ENCODE measurements at places on chromosomes 16 and 17.
A peak's percentile ranks its signal among the peaks of the same experiment; 100 is the strongest.

DNA sequence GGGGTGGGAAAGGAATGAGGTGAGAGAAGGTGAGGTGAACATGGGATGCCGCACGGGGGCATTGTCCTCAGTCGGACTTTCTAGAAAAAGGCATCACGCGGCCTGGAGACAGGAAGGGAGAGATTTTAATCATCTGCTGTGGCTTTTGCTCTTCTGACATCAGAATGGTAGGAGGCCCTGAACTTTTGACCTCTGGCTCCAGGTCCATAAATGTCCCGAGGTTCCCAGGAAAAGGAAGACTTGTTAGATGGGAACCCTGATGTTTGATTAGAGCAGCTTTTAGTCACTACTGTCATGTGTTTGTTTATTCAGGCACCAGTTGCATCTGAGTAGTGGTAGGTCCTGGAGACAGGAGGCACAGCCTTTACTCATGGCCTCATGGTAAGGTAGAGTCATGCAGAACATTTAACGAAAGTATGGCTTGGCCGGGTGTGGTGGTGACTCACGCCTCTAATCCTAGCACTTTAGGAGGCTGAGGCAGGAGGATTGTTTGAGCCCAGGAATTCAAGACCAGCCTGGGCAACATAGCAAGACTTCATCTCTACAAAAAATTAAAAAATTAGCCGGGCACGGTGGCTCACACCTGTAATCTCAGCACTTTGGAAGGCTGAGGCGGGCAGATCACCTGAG is 203.1 kb downstream of the MSI2 start:
- DNase-seq, result peak; percentile 53

GRCh38 chr17:77946900-77947645 is 11.4 kb upstream of the TNRC6C start:
- DNase-seq, result no peak

DNA sequence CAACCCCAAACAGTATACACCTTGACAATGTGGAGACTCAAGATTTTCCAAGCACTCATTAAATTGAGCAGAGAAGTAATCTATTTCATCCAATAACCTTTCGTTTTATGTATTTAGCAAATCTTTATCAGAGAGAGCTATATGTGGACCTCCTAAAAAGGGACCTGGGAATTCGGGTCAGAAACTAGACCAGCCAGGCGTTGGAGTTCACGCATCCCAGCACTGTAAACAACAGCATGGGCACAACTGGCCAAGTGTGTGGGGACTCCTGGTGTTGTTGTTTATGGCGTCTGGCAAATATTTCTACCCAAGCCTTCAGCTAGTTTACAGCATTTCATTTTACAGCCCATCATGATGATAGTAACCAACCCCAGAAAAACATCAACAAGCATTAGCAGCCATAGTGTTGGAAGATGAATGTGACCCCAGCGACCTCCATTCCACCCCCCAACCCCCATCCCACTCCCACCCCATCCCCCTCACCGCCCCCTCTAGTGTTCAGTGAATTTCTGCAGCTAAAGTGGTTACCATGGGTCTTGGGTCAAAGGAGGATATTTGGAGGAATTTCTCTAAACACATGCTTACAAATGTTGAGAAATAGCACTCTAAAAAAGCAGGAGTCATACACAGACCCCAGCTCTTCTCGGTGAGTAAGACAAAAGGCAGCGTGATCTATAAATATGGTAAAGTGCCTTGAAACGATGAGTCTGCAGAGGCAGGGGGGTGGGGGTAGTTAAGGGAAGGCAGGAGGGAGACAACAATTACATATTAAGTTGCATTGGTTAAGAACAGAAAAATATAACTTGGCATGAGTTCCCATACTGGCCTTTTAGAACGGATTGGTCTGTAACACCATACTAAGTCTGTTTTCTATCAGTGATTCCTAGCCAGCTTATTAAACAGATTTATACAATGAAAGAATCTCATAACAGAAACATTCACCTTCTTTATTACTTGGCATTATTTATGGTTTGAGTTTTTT is 91.4 kb upstream of the TBX2 start:
- no peak for DNase-seq

DNA sequence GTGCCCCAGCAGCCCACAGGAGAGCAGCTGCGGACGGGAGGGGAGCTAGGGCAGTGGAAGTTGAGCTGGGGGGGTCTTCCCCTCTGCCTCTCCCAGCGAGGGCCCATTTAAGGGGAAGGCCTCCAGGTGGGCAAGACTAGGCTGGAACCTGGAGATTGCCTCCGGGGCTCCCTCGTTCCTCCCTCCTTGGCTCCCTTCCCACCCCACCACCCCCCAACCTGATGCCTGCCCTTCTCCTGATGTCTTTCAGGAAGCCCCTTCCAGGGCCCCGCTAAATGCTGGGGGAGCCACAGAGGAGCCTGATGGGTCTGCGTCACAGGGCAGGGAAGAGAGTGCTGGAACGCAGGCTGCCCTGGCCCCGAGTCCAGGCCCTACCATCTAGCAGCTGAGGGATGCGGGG is 16.7 kb downstream of the ADGRG1 start:
- DNase-seq, result no peak

DNA sequence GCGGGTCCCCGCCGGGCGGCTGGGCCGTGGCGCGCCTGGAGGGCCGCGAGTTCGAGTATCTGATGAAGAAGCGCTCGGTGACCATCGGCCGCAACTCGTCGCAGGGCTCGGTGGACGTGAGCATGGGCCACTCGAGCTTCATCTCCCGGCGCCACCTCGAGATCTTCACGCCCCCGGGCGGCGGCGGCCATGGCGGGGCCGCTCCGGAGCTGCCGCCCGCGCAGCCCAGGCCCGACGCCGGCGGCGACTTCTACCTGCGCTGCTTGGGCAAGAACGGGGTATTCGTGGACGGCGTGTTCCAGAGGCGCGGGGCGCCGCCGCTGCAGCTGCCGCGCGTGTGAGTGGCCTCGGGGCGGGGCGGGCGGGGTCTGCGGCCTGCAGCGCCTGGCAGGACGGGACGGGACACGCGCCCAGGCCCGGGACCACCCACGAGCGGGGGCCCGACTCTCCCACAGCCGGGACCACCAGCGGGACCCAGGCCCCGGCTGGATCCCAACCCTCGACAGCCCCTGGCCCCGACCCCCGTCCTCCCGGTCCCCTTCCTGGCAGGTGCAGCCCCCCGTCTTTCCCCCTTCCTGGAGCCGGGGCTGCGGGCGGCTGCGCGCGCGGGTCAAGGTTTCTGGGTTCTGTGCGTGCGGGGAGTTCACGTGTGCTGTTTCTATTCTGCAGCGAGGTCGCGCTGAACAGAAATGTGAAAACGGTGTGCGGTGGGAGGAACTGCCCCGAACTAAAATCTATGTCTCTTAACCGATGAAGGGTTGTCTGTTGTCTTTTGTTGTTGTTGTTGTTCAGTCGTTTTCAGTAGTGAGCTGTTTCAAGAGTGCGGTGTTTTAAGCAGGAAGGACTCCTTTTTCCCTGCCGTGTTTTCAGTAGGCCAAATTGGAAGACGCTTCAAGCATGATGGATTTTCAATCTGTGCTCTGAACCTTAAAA is 705 bp downstream of the FOXK2 start:
- DNase-seq, result peak; percentile 65

- DNase-seq, result no peak
Observed at GRCh38 chr16:62545039-62545438, 508.8 kb upstream of the CDH8 start.

DNA sequence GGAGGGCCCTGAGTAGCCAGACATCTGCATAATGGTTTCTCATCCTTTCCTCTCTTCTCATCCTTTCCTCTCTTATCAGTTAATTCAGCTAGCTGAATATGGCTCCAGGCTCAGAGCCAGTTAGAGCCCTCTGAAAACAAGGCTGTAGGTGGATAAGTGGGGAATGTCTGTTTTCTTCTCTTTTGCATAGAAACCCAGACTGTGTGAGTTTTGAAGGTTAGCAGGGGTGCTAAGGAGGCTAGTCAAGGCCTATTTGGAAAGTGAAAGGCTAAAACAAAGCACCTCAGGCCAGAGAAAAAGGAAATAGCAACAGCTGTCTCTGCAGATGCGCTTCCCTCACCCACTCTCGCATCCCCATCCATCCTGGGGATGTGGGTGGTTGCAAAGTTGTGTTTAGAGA is 420.9 kb downstream of the SHISA9 start:
- DNase-seq, result peak; percentile 38

- DNase-seq, result no peak
Observed at GRCh38 chr17:65182233-65182632, 45.1 kb downstream of the RGS9 start.

DNA sequence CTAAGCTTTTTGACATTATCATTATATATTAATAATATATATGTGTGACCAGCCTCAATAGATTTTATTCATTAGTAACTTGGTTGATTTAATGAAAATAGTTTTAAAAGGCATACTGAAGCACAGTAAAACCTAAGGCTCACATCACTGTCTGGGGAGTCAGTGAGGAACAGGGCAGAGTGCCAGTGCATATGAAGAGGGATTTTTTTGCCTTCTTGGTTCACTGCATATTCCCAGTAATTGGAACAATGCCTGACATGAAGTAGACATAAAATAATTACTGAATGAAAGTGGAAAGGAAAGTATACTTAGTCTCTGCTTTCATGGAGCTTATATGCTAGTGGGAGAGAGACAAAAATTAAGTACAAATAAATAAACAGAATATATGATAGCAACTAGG is 81.1 kb downstream of the FTO start:
- DNase-seq, result no peak

DNA sequence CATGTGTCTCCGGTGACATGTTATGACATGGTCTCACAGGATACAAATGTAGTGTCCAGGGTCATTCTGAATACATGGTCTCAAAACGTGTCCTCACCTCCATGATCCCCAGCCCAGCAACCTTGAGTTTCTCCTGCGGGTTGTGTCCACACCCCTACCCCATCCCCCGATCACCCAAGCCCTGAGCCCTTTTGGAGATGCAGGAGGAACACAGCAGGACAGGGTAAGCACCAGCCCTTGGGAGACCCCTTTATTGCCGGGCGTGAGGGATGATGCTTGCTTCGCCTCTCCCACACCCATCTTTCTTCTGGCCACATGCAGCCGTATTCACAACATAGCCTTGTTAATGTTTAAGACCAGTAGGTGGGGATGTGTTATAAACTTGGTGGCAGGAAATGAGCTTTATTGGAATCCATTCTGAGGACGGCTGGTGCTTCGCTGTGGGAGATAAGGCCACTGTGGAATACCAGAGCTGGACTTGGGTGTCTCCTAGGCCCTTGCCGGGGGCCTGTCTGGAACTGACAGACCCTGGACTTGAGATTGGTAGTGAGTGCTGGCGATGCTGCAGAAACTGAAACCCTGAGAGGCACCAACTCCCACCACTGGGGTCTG is 5.5 kb downstream of the TMEM132E start:
- DNase-seq, result no peak

- DNase-seq, result no peak
Observed at GRCh38 chr17:59530531-59530930, 34.9 kb upstream of the DHX40 start.

DNA sequence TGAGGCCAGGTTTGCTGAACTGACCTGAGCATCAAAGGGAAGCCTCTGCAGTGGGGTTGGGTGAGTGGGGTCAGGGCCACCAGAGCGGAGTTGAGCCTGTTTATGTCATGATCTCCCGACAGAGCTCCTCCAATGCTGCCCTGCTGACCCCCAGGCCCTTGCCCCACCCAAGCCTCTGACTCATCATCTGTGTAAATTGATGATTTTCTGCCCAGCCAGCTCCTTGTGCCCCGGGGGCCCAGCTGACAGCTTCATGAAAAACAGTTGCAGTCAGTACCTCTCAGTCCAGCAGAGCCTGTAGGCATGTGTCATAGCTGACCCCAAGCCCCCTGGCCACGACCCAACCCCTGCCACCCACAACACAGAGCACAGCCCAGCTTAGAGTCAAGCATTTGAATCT is 134.9 kb downstream of the CCT6B start:
- no peak for DNase-seq
